H1 (cell line): ENCODE measurements at places on chromosomes 12 and 14.

DNA sequence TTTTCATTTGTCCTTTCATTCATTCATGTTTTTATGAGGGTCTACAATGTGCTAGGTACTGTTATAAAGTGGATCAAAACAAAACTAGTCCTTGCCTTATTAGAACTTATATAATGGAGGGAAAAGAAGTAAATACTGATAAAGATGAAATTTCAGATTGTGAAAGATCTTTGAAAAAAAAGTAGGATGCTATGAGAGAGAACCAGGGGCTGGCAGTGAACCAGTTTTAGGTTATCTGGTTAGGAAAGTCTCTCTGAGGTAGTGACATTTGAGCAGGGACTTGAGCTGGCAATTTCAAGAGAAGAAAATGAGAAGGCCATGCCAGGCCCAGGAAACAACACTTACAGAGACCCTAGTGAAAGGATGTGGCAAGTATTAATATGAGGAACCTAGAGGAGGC lies 57.3 kb upstream of the E2F7 start:
- no peak for DNase-seq

- no peak for DNase-seq
Observed at GRCh38 chr12:96514328-96514727, 25.0 kb downstream of the CFAP54 start.

DNA sequence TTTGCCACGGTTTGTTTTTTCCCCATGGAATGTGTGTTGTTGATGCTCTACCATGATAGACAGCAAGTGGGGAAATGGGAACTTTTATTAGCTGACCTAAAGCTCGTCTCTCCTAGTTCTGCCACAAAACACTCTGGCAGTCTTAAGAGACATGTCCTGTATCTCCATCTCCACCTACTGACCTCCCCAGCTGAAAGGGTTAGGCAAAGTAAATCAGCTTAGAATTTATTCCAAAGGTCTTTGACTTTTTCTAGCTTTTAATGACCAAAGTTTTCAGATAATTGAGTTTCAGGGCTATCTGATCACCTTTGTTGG lies 9.4 kb upstream of the ADIPOR2 start:
- DNase-seq = no peak

DNA sequence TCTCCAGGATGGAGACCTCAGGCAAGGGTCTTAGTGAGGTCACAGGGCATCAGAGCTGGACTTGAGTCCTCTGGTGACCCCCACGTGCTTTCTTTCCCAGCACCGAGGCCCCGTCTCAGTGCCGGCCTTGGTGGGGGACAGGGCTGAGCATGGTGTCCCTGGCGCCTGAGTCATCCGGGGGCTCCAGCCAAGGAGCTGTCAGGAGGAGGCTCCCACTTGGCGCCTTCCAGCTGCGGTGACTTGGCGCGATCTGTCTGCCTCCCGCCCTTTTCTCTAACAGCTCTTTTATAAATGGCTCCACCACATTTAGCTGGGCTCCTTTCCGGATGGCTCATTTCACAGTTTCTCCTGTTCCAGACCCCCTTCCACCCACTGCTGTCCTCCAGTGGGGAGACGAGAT lies 60.4 kb downstream of the PRMT8 start:
- DNase-seq = peak; percentile 26

DNA sequence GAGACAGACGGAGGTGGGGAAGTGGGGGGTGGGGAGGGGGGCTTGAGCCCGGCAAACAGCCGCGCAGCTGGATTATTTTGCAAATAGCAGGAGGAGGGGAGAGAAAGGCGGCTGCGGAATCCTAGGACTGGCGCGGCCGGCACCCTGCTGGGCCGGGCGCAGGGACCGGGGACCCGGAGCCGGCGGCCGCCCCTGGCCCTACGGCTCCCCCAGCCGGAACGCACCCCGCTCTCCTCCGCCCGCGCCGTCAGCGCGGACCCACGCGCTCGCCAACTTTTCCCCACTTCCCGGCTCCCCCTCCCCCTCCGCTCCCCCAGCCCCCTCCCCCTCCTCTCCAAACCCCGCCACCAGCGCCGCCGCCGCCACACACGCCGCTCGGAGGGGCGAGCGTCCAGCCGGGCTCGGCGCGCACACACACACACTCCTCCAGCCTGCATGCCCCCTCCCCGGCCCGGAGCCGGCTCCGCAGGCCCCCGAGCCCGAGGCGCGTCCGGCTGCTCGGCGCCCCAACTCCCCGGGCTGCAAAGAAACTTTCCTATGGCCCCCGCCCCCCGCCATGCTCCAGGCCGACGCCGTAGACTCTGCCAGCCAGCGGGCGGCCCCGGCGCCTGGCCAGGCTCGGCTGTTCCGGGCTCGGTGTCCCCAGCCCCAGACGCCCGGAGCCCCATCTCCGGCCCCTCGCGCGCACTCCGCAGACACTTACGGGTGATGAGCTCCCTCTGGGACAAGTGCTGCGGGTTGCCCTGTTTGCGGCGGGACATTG lies 1.4 kb downstream of the BCL11B start:
- no peak for DNase-seq

GRCh38 chr14:89721956-89722355 lies 232.6 kb downstream of the EFCAB11 start:
- no peak for DNase-seq

- no peak for DNase-seq
Observed at GRCh38 chr12:40837891-40838429, 145.7 kb downstream of the CNTN1 start.

DNA sequence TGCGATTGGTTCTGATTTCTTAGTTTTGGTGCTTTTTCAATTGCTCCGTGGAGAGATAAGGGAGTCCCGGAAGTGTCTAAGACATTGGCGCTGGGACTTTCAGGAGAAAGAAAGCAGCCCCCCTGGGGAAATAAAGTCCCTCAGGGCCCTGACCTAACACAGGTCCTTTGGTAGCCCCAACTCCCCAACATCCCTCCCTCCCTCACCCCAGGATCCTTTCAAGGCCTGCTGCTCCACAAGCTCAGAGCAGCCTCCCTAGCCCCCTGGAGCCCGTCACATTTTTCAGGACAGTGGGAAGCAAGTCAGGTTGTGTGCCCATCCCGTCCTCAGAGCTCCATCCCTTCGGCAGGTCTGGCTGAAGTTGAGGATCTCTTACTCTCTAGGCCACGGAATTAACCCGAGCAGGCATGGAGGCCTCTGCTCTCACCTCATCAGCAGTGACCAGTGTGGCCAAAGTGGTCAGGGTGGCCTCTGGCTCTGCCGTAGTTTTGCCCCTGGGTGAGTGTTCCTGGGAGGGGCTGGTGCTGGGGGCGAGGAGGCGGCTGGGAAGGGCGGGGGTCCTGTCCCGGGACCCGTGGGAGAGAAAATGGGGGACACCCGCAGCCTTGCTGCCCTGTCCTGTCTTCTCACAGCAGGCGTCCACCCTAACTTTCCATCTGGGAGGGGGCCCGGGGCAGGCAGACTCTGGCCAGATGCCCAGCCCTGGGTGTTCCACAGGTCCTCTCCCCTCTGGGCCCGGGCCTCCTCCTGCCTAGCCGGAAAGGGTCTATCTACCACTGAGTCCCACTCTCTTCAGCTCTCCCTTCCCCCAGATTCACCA lies 950 bp downstream of the IFI27 start:
- DNase-seq = no peak

DNA sequence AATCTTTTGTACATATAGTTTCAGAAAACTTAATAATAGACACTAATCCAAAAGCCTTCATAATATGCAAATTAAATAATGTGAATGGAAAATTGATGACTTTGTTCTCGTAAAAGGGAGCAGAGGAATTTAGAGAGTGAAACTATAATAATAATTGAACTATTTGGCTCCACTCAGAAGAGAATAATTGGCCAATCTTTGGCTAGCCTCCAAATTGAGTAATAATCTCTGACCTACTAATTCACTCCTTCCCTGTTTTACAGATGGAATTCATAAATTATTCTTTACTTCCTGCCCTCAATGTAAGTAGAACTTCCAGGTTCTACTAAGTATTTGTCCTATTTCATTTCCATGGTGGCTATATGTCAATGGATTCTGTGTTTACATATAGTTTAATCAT lies 15.8 kb downstream of the TRIM9 start:
- DNase-seq = no peak

DNA sequence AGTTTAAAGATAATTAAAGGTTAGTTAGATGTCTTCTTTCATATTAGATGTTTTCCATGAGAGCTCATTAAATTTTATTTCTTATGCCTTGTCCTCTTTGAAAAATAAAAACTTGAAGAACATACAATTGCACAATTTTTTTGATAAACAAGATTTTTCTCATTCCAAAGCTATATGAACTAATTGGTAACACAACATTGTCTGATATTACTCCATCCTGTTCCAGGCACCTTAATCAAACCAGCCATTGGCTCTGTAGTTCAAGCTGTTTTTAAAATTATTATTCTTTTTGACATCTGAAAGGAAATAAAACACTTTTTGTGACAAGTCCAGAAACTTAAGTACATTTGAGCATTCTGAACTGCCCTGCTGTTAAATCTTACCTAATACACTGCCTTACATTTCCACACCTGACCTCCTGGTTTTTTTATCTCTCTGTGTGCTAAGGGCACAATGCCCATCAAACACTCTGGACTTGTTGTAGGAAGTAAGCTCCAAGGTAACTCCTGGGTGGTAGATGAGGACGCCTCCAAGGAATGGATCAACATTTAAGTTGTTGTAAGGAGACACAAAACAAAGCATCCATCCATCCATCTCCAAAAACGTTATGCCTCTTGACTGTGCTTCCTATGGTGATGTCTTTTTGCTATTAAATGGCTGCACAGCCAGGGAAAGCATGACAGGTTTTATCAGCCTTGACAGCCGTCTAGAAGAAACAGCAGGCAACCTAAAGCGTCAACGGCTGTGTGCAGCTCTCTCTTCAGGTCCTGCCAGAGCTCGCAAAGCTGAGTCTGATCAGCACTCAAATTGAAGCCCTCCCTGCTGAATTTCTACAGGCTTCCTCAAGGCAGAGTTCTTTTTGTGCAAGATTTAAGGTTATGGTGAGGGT lies 449.9 kb upstream of the FLRT2 start:
- DNase-seq = no peak

- DNase-seq = no peak
Observed at GRCh38 chr12:49188201-49188915, 522 bp downstream of the TUBA1A start.

GRCh38 chr12:42162193-42162592 lies 17.5 kb upstream of the GXYLT1 start:
- DNase-seq = no peak

- DNase-seq = no peak
Observed at GRCh38 chr14:85702997-85703396, 173.1 kb downstream of the FLRT2 start.

DNA sequence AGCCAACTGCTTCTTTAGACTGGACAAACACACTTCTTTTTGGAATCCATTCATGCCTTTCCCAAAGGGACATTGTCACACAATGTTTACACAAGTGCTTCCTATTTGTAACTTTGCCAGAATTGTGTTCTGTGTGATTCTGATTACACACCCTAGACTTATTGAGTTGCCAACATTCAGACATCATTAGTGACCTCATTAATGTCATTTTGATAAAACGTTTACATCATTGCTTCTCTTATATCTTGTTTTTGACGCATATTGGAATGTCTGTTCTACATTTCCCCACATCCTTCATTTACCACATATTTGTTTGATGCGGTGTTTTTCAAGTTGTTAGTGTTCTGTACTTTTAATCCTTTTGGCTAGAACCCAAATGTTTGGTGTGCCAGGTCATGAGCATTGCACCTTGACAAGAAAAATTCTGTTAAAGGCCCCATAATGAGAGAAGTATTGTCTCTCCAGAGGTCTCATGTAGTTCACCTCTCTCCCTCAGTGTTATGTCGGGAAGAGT lies 305.5 kb downstream of the AEBP2 start:
- DNase-seq = no peak

DNA sequence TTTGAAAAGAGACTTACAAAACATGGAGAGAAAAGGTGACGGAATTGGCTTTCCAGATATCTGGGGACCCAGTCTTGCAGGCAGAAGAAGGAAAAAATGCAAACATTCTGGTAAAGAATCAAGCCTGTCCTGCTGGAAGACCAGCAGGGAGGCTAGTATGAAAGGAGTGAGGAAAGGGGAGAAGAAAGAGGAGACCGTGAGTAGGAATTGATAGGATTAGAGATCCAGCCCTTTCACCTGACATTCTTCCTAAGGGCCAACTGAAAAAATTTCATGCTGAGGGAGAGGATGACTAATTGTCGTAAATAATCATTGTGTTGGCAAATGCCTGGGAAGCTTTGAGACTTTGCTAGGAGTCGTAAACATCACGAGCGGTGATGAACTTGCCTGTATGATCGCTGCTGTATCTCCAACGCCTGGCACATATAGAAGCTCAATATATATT lies 12.1 kb downstream of the BHLHE41 start:
- DNase-seq = no peak

DNA sequence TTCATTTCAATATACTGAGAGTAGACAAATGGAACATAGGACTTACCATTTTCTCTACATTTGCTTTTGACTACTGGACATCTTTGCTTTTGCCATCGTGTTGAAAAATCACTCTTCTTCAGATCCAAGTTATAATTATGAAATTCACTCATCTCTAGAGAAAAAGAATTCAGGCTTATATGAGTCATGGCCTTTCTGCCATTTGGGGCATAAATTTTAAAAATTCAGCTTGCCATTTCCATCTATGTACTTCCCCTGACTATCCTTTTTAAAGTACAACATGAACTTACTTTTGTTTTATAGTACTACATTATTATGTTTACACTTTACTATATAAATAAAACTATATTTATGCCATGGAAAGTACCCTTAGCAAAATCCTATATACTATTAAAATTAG lies 3.0 kb downstream of the KLRK1 start:
- DNase-seq = no peak

DNA sequence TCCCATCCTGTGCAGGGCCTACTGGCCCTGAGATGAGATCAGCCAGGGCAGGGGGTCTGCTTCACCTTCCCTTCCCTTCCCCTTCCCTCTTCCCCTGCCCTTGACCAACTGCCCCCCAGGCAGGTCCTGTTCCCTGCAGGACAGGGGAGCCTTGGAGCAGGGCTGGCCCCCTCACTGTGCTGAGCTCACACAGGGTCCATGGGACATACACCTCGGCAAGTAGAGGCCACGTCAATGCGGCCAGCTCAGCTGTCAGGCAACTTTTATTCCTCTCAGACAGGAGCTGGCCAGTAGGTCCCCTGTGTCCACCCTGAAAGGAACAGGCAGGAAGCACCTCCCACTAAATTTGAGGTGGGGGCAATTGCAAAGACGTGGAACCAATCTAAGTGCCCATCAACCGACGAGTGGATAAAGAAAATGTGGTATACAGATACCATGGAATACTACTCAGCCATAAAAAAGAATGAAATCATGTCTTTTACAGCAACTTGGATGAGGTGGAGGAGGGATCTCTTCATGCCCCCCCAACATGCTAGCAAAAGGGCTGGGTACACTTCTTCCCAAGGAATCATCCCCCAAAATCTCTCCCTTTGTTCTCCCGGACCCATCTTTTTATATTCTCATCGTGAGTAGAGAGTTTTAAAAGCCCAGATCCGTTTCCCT lies 148.7 kb downstream of the BCL11B start:
- no peak for DNase-seq

- DNase-seq = no peak
Observed at GRCh38 chr12:125111403-125111802, 46.2 kb downstream of the AACS start.

- no peak for DNase-seq
Observed at GRCh38 chr12:104680070-104680469, 223.3 kb downstream of the CHST11 start.
